Right hindlimb (tissue), 1 donor: ENCODE measurements at places on chromosomes 3 and 15.

GRCh38 chr3:23341147-23341838 is 138.2 kb downstream of the UBE2E2 start:
- no peak for DNase-seq

DNA sequence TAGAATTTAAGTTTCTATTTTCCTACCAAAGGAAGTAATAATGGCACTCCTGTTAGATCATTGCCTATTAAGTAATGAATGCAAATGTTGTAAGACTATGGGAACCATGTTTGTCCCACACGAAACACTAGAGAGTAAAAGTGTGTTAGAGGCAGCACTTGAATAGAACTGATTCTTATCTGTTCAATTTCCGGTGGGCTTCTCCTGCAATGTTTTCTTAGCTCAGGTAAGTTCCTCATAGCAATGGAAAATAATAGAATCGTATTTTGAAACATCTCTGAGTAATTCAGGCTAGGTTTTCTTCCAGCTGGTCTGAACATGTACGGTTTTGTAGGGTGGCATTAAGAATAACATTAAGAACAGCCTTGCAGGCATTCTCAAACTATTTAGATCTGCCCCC is 145.3 kb upstream of the LIPC start:
- DNase-seq: no peak

DNA sequence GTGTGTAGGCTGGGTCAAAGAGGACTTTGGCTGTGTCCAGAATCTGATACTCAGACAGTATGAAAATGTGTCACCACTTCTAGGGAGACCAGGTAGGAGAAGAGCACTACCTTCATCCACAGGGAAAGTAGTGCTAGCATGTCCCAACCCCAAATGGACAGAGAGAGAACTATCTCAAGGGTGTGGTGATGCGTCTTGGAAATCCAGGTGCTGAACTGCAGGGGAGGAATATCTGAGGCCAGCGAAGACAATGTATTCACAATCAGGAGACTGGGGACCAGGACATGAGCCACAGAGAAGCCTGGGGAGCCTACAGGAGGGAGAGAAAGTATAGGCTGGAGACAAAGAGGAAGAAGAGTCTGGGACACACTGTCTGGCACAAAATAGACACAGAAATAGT is 152.0 kb upstream of the WNT5A start:
- no peak for DNase-seq

DNA sequence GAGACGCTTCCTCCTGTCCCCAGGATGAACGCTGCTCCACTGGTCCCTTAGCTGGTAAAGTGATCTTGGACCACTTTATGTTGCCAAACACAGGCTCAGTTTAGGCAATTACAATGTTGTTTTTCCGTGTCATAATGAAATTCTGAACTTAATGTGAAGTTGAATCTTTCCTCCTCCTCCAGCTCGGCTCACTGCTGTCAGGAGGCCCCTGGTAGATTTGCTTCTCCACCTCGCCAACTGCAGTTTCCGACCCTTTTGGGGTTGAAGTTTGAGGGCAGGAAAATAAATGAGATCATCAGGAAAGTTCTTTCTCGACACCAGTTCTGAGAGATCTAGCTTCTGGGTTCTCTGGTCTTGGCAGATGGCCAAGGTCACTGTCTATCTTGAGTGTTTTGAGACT is 27.8 kb downstream of the CFAP161 start:
- DNase-seq: no peak

- DNase-seq: peak; percentile 54
Measured at GRCh38 chr3:10753964-10754363, 62.1 kb upstream of the SLC6A11 start.

- no peak for DNase-seq
Measured at GRCh38 chr3:100560426-100560825, 49.0 kb upstream of the ADGRG7 start.

GRCh38 chr3:55750525-55750924 is 263.4 kb upstream of the WNT5A start:
- no peak for DNase-seq
